CD4-positive, alpha-beta memory T cell (primary cell): ENCODE measurements at places on chromosomes 2 and 18.
A peak's percentile ranks its signal among the peaks of the same experiment; 100 is the strongest.

DNA sequence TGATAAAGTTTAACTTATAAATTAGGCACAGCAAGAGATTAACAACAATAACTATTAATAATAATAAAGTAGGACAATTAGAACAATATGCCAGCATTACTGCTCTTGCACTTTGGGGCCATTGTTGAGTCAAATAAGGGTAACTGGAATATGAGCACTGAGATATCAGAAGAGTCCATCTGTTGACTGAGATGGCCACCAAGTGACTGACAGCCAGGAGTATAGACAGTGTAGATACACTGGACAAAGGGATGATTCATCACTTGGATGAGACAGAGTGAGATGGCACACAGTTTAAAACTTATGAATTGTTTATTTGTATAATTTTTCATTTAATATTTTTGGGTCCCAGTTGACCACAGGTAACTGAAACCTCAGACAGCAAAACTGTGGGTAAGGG is 20.0 kb downstream of the NAB1 start:
- H3K27ac ChIP-seq, result no peak overlapping the region
- no peak for DNase-seq
- no peaks in the 10 kb centered on the region for H3K27me3 ChIP-seq
- peaks cover 22% of the 10 kb centered on the region for H3K4me1 ChIP-seq
- no peak overlapping the region for H3K4me3 ChIP-seq
- H3K36me3 ChIP-seq, result no peaks in the 10 kb centered on the region

DNA sequence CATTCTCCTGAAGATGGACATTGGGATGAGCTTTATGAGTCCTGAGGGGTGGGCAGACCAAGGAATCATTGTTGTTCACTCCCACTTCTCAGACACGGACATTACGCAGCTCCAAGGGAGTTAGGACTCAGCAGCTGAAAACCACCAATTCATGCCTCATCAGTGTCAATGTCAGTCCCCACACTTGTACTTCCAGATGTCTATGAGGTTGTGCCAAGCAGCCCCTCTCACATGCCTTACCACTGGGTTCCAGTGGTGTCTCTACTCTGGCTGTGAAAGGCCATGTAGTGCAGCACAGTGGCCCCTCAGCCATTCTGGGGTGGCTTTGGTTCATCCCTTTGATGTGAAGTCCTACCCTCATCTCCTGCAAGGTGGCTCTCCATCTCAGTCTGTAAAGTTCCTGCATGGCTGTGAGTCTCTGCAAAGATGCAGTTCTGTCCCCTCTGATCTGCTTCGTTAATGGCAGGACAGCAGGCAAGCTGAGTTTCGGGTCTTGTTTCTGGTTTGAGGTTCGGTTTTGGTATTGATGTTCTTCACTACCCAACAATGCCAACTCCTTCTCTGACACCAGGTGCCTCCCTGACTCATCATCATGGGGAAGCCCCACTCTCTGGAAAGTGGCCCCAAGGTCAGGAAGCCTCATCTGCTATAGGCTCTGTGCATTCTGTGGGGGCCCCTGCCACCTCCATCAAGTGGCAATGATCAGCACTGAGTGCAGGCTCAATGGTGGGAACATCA is 14.0 kb upstream of the COL6A3 start:
- H3K27ac ChIP-seq, result no peak overlapping the region
- DNase-seq, result peak; percentile 76
- no peak overlapping the region for H3K4me3 ChIP-seq

GRCh38 chr18:62828091-62828640 is 112.8 kb downstream of the PHLPP1 start:
- H3K36me3 ChIP-seq, result no peaks in the 10 kb centered on the region
- DNase-seq, result no peak
- H3K27me3 ChIP-seq, result no peaks in the 10 kb centered on the region
- H3K4me1 ChIP-seq, result no peaks in the 10 kb centered on the region
- H3K4me3 ChIP-seq, result no peak overlapping the region
- no peak overlapping the region for H3K27ac ChIP-seq

GRCh38 chr2:217878915-217879590 is 123.7 kb downstream of the TNS1 start:
- no peaks in the 10 kb centered on the region for H3K4me1 ChIP-seq
- no peak overlapping the region for H3K4me3 ChIP-seq
- H3K27me3 ChIP-seq, result no peaks in the 10 kb centered on the region
- no peak for DNase-seq
- no peaks in the 10 kb centered on the region for H3K36me3 ChIP-seq
- H3K27ac ChIP-seq, result no peak overlapping the region

GRCh38 chr2:59168766-59169165 is 927.6 kb upstream of the FANCL start:
- no peak overlapping the region for H3K27ac ChIP-seq
- H3K4me1 ChIP-seq, result no peaks in the 10 kb centered on the region
- H3K4me3 ChIP-seq, result no peak overlapping the region
- H3K36me3 ChIP-seq, result no peaks in the 10 kb centered on the region
- H3K27me3 ChIP-seq, result no peaks in the 10 kb centered on the region

GRCh38 chr2:30448866-30449265 is 1.8 kb downstream of the LCLAT1 start:
- DNase-seq, result no peak
- no peak overlapping the region for H3K4me3 ChIP-seq
- no peaks in the 10 kb centered on the region for H3K36me3 ChIP-seq
- no peaks in the 10 kb centered on the region for H3K27me3 ChIP-seq

- H3K27me3 ChIP-seq, result no peaks in the 10 kb centered on the region
- no peak overlapping the region for H3K4me3 ChIP-seq
- no peaks in the 10 kb centered on the region for H3K4me1 ChIP-seq
- no peak for DNase-seq
Measured at GRCh38 chr18:28112056-28112470, 64.9 kb downstream of the CDH2 start.

GRCh38 chr18:51013259-51013658 is 16.8 kb upstream of the SMAD4 start:
- no peaks in the 10 kb centered on the region for H3K4me1 ChIP-seq
- no peak overlapping the region for H3K4me3 ChIP-seq
- H3K36me3 ChIP-seq, result no peaks in the 10 kb centered on the region
- H3K27ac ChIP-seq, result no peak overlapping the region
- no peaks in the 10 kb centered on the region for H3K27me3 ChIP-seq

DNA sequence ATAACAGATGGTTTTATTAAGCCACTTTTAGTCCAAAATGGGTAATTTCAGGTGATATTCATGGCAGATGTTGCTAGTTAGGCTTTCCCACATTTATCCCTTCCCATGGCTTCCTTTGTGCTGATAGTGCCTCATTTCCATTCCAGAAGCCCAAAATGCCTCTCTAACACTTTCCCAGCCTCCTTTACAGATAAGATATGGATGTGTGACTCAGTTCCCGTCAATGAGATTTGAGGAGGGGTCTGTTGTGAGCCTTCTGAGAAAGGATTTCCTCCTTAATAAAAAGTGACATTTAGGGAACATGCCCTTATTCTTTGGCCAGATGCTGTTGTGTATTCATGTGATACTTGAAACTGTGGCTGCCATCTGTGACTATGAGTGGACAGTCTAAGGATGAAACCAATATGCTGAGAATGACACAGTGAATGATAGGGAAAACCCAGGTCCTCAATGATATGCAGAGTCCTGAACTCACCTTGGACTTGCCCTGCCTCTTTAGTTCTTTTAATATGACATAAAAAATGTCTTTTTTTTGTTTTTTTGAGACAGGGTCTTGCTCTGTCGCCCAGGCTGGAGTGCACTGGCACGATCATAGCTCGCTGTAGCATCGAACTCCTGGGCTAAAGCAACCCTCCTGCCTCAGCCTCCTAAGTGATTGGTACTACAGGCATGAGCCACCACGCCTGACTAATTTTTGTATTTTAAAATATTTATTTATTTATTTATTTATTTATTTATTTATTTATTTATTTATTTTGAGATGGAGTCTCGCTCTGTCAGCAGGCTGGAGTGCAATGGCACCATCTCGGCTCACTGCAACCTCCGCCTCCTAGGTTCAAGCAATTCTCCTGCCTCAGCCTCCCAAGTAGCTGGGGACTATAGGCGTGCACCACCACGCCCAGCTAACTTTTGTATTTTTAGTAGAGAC is 5.8 kb upstream of the ACSL3 start:
- H3K4me1 ChIP-seq, result no peaks in the 10 kb centered on the region
- no peak for DNase-seq
- H3K27me3 ChIP-seq, result no peaks in the 10 kb centered on the region
- no peak overlapping the region for H3K27ac ChIP-seq
- no peak overlapping the region for H3K4me3 ChIP-seq

- H3K27ac ChIP-seq, result no peak overlapping the region
- no peaks in the 10 kb centered on the region for H3K4me1 ChIP-seq
- no peak overlapping the region for H3K4me3 ChIP-seq
- H3K27me3 ChIP-seq, result no peaks in the 10 kb centered on the region
- no peak for DNase-seq
Measured at GRCh38 chr2:180799141-180799540, 181.3 kb upstream of the UBE2E3 start.

DNA sequence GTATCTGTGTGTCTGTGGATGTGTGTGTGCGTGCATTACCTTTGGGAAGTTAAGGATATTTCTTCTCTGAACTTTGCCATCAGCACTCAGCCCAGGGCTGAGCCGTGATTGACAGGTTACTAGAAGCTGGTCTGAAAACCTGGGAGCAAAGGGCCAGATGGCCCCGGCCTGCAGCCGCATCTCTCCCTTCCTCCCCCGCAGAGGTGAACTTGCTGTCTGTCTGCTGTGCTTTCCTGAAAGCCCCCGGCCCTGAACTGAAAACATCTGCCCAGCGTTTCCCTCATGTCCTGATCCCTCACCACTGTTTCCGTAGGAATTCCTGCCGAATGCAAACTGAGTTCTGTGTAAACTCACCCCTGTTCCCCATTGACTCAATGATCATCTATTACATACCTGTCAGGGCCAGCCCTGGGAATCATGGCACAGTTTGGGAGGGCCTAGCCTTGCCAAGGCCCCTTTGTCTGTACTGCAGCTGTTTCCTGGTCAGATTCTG is 45.8 kb downstream of the MYCN start:
- no peak for DNase-seq
- H3K27ac ChIP-seq, result no peak overlapping the region
- H3K36me3 ChIP-seq, result no peaks in the 10 kb centered on the region
- H3K27me3 ChIP-seq, result no peaks in the 10 kb centered on the region

DNA sequence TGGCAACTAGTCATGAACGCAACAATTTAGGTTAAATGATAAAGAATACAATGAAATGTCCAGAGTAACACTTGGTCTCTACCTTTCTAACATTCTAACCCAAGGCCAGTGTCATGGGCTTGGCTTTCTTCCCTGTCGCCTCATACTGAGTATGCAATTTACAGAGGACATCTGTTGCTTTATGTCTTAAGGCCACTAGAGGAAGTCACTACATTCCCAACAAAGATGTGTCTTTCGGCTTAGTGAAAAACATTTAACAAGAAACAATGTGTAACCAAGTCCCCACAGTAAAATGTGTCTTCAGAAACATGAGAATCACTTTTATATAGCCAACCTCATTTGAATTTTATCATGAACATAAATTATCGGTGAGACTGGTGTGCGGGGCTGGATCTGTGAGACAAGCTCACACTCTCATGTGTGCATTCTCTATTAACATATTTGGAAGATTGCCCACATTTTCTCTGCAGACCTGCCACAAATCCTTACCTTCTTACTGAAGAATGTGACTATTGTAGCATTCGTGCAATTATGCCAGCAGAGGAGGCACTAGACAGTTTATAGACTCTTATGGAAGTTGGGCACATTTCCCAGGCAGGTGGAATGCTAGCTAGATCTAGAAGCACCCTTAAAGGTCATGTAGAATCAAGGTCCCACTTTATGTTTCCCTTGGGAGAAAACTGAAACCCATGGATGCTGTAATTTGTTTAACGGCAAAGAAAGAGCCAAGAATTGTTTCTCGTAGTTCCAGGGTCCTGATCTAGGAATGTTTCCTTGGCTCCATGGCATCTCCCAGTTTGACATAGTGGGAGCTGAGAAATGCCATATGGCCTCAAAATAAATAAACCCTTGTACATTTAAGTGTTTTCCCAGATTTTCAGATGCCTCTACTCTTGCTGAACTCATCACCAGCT is 101.8 kb downstream of the CD226 start:
- no peaks in the 10 kb centered on the region for H3K36me3 ChIP-seq
- no peak overlapping the region for H3K4me3 ChIP-seq
- no peaks in the 10 kb centered on the region for H3K4me1 ChIP-seq
- H3K27ac ChIP-seq, result no peak overlapping the region
- DNase-seq, result no peak

DNA sequence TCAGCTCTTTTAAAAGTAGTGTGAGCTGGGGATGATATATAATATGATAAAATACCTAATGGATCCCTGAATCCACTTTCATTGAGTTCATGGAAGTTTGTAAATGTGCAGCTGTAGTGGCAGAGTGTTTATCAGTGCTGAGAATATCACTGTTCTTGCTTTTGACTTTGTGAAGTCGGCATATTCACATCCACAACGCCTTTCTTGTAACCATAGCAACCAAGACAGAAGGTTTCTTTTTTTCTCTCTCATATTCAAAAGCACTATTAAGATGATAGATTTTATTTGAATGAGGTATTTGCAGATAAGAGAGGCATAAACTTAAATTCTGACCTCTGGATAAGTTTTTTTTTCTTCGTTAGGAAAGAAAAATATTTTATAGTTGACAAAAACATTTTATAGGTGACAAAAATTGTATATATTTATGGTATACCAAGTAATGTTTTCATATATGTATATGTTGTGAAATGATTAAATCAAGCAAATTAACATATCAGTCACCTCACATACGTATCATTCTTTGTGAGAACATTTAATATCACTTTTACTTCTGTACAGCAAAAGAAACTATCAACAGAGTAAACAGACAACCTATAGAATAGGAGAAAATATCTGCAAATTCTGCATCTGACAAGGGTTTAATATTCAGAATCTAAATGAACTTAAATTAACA is 130.0 kb downstream of the PLCL1 start:
- H3K36me3 ChIP-seq, result no peaks in the 10 kb centered on the region
- peaks cover 20% of the 10 kb centered on the region for H3K4me1 ChIP-seq
- no peak overlapping the region for H3K27ac ChIP-seq
- H3K27me3 ChIP-seq, result no peaks in the 10 kb centered on the region
- DNase-seq, result peak; percentile 34
